ENCODE measurements at places on chromosomes 6 and 20.

- DNase-seq = no peak
Observed at GRCh38 chr6:35220711-35221110, 7.0 kb downstream of the SCUBE3 start.

- DNase-seq = no peak
Observed at GRCh38 chr6:164477790-164478189, 831.6 kb downstream of the C6orf118 start.

DNA sequence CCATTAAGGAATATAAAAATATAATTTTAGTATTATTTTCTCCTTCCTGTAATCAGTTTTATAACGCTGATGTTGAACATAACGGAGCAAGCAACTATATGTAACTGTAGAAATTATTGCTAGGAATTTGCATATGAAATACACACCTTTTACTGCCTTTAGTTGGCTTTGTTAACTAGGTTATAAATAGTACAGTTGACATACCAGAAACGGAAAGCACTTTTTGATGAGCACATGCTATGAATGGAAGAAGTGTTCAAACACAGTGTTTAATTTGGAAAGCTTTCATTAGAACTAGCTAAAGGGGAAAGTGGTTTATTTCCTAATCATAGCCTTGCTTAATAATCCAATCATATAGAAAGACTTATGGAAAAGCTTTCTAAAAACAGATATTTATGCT is 25.3 kb upstream of the BEND3 start:
- DNase-seq = no peak

DNA sequence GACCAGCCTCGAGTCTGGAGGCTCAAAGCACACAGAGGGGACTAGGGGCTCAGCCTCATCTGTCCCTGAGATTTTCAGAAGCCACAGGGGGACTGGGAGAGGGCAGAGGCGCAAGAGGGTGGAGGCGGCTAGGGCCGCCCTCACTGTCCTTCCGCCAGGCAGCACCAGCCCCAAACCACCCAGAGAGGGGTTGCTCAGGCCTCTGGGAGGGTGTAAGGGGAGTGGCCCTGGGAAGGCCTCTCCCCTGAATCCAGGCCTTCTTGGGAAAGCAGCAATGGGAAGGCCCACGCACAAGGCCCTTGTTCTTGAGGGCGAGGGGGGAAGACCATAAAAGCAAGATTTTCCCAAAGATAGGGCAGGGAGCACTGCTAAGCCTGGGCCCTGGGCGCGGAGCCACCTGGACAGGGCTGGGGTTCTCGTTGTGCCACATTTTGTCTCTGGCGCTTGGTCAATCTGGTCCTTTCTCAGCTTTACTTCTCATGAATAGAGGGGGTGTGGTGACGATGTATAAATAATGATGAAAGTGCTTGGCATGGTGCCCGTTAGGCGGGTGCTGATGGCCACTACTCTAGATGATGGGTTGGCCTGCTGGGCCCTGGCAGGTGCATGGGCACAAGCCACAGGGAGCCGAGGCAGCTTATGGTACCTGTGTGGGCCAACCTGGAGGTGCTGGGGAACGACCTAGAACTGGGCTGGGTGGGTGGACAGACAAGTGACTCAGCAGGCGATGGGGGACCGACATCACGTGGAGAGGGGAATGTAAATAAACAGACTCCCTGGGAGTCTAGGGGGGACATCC is 4.8 kb downstream of the SAMD10 start:
- DNase-seq = no peak

DNA sequence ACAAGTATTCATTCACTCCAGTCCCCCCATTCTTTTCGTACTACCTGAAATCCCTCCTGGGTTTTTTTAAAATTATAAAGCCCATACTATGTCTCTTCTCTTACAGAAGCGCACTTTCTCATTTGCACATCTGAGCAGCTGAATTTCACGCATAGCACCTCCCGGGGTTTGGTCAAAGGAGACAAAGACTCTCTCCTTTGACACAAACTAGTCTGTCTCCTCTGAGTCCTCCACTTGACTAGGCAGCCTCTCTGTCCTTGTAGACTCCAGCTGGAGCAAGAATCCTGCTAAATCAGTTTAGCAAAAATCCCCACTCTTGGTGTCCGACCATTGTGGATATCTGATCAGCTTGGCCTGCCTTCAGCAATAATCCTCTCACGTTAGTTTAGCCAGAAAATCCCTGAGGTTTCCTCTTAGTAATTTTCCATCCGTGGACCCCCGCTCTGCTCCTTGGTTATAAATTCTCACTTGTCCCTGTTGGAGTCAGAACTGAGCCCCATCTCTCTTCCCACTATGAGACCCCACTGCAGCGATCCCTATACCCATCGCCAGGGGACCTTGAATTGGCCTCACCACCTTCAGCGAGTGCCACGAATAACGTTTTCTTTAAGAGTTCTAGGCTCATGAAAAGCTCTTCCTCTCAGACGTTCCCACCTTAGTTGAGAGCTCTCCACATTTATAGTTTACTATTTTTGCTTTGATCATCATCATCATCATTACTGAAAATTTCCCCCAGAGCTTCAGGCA is 29.0 kb downstream of the PDYN start:
- no peak for DNase-seq

- DNase-seq = no peak
Observed at GRCh38 chr6:118367314-118367713, 180.8 kb upstream of the PLN start.

DNA sequence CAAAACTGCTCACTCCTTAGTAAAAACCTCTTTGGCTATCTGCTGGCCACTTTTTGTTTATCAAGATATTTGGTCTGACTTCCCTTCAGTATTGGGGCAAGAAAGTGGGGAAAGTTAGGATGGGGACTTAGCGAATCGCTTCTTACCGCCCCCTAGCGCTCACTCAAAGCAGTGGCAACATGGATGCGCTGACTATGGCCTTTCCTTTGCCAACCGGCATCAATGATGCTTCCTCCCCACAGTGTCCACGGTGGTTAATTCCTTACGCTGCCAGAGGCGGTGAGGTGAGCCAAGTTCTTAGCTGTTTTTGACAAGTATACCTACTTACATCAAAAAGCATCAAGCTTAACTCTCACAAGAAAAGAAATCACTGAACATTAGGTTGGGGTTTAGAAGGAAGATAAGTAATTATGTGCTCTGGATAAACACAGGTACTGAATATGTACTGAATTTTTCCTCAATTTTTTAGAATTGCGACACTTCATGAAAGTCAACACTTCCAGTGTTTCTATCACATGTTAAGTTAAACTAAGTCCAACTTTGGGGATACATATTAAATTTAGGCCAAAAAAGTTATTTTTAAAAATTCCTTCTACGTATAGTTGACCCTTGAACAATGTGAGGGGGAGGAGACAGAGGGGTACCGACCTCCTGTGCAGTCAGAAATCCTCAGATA is 86.7 kb downstream of the GMDS start:
- DNase-seq = no peak

- no peak for DNase-seq
Observed at GRCh38 chr6:44628347-44628746, 240.8 kb downstream of the CDC5L start.

- DNase-seq = no peak
Observed at GRCh38 chr20:58593880-58594638, 57.0 kb upstream of the STX16 start.

GRCh38 chr6:378090-378957 is 13.2 kb upstream of the IRF4 start:
- peak; percentile 79 for DNase-seq

Measured in GM20000 (cell line).